ENCODE measurements at places on chromosomes 2 and 18.

DNA sequence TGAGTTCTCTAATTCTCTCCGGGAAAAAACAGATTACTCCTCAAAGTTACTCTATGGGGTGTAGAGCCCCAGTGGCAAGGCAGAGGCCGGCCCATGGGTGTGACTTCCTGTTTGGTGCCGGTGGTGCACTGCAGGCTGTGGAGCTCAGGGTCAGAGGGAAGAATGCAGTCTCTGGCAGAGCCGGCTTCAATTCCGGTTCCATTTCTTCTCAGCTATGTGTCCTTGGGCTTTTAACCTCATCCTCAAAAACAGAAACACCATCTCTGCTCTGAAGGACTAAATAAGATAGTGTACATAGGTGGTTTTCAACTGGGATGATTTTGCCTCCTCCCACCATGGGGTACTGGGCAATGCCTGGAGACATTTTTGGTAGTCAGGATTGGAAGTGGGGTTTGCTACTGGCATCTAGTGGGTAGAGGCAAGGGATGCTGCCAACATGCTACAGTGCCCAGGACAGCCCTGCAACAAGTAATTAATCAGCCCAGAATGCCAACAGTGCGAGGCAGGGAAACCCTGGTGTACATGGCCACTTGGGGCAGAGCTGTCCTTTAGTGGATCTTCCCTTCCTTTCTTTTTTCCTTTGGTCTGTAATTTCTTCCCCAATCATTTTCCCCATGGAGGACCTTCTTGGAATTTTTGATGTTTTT, 81.2 kb downstream of the INSIG2 start:
- no peak for DNase-seq

DNA sequence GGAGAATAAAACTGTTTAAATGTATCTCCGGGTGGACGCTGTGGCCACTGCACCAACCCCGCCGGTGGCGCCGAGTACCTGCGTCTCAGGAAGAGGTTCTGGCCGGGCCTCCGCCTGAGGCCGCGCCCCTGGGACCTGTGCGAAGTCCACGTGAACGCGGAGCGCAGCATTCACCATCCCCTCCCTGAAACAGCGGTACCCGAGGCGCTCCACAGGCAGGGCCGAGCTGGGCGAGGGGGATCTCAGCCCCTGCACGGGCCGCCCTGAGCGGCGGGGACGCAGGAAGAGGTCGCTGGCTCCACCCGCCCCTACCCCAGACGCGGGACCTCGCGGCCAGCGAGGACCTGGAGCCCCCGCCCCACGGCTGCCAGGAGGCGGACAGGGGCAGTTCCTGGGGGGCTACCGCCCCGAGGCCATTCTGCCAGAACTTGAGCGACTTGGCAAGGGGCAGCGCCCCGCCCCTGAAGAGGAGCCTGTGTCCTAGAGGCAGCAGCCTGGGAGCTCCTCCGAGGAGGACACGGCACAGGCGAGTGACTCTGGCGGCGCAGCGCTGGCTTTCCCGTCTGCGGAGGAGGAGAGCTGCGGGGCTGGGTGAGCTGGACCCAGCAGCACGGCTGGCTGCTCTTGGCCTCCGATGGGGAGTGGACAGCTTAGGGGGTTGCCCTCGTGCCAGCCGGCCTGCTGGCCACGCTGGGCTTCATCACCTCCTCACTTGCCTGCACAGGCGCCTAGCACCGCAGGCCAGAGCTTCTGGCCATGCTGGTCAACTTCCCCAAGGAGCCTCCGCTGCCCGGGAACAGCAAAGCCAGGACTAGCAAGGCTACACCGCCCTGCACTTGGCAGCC, 9.7 kb upstream of the TEKT4 start:
- DNase-seq = no peak

DNA sequence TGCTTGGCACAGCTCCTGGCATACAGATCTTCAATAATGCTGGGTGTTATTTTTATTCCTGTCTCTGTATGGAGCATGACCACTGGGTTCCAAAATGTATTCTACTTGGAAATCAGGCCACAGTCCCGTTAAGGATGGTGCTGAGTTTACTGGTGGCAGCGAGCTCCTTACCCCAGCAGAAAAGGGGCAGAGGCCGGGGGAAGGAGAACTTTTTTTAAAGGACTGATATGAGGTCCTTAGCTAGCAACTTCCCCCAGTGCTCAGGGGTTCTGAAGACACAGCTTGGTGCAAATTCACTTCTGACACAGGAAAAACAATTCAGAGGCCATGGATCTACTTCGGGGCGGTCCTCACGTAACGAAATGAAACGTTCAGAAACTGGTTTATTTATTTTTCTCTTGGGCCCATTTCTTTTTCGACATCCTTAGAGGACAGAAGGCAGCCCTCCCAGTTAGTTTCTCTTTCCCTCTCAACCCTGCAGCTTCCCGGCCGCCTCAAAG, 872 bp downstream of the RDH14 start:
- no peak for DNase-seq

- no peak for DNase-seq
Measured at GRCh38 chr18:47724186-47724975, 206.1 kb downstream of the SMAD2 start.

DNA sequence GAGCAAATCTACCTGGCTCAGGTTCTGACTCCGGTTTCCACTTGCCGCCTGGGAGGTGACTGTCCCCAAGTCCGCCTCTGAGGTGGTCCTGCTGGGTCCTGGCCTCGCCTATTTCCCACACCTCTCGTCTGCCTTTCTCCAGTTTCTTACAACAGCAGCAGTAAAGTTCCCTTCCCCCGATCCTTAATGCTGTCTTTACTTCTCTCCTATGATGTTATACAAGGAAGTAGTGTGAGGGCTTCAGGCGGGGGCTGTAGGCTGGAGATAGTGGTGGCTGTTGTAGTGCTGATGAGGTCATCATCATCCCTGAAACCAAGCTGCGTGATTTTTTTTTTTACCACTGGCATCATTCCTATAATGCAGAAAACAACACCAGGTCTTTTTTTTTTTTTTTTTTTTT, 18.9 kb downstream of the TGIF1 start:
- no peak for DNase-seq

DNA sequence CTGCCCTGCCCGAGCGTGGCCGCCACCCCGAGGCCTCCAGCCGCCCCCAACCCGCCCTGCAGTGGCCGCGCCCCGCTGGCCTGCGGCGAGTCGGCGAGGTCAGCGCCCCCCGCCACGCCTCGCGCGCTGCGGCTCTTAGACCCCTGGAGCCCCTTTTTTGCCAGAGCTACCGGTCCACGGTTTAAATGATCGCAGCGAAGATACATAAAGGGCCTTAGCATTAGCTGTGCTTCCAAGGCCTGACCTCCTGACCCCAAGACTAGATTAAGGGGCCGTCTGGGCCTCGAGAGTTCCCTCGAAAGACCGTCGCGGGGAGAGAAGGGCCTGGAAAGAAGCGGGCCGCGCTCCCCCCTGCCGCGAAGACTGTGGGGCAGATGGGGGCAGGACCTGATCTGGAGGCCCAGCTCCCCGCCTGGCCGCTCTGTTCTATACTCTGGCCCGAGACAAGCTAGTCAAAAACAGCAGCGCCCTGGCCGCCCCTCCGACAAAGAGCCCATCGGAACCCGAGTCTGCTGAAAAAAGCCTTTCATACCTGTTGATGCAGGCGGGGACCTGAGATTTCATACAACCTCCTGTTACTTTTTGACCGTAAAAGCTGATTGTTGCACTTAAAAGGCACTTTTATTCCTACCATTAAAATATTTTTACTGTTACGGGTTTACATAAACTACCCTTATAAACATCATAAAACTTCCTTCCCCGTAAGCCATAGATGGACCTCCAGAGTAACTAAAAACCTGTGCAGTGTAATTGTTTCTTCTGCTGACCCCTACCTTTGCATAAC, 68.7 kb upstream of the PSMD14 start:
- no peak for DNase-seq

DNA sequence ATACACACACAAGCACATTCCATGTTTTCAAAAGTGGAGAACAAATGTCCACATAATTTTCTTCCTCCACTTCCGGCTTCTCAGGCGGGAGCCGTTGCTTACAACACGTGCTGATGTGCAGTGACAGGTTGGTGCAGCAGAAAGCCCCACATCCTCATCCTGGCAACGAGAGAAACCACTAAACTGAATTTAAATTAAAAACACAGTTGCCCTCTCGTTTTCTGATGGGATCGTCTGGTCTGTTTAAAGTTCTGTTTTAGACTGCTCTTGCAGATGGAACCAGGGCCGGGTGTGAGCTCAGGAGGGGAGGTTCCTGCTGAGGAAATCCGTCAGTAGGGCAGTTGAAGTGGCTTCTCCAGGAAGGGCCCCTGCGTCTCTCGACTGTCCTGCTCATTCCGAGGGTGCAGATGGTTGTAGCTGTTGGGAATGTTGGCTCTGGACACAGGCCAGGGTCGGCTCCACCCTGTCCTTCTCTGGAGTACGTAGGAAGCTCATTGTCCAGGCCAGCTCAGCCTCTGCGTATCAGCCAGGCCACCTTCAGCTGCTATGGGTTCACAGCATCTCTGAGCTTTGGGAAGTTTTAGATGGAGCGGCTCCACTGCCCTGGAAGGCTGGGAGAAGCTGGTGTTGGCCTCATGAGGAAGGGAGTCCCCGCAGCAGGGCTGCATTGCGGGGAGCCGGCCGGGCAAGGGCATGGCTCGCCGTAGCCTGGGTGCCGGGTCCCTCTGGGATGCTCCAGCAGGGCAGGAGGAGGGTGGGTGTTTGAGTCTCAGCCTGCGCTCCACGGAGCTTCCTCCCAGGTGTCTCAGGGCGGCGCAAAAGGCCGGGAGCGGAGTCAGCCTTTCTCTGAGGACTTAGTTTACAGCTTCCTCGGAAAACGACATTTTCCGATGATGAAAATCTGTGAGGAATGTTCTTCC, 58.3 kb downstream of the NFATC1 start:
- DNase-seq = no peak

DNA sequence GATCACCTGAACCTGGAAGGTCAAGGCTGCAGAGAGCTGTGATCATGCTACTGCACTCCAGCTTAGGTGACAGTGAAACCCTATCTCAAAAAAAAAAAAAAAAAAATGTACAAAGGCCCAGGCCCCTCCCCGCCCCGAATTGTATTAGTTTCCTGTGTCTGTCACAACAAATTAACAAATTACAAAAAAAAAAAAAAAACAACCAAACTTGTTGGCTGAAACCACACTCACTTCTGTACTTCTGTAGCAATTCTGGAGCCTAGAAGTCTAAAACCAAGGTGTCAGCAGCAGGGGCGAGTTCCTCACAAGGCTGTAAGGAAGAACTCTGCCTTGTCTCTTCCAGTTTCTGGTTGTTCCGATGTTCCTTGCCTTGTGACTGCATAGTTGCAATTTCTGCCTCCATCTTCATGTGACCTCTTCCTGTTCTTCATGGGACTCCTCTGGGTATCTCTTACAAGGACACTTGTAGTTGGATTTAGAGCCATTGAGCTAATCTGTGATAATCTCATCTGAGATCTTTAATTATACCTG, 100.8 kb upstream of the ZSWIM2 start:
- no peak for DNase-seq

DNA sequence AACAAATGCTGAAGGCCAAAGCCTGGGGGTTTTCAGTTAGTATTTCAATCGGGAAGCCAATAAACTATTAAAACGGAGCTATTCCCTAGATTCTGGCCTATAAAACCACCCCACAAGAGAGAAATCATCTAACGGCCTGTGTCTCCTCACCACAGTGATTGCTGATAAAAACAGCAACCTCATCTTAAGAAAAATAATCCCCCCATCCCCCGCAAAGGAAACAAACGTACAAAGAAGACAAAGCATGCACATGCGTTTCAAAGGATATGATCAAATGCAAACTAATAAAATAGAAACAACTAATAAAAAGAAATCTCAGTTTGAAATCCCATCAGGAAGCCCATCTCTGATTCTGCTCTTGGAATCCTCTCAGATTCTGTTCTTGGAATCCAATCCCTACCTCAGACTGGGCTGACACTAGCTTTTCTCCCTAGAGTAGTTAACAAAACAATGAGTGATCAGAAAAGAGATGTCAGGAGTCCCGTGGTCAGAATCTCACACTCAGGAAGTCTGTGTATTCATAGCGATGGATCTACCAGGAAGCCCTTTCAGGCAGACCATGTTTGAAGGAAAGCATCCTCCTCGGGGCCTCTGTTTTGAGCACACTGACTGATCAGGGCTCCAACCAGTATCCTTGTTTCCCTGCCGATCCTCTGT, 150.7 kb downstream of the THADA start:
- no peak for DNase-seq
